ENCODE measurements at places on chromosomes 6 and 20.

- no peak for DNase-seq
Measured at GRCh38 chr6:105220186-105220585, 40.4 kb upstream of the POPDC3 start.

- no peak for DNase-seq
Measured at GRCh38 chr6:139425780-139426179, 51.3 kb upstream of the CITED2 start.

DNA sequence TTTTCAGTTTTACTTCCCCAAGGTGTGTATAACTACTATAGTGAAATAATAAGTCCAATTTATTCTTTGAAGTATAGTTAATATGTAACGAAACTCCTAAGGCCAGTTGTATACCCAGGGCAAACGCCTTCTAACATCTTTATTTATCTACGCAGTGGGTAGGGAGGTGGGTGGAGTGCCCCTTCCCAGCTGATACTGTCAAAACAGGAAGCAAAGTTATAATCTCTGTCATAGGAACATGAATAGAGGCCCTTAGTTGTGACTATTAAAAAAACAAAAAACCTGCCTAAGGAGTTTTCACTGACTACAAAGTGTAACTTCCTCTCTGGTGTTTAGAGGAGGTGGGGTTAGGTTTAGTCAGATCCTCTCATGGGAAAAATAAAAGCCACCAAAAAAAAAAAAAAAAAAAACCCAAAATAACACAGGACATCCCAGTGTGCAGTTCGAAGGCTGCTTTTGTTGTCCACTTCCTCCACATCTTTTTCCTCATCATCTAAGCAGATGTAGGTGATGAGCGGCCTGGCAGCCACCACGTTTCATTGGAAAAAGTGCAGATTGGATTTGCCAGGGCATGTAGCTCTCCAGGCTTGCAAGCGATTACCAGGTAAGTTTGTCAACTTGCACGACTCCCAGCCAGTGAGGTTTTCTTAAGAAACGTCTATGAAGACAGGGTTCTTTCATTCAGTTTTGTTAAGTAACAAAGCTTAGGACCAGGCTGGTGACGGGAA, 58.7 kb downstream of the UTRN start:
- DNase-seq: no peak

GRCh38 chr20:23745247-23745646, 5.5 kb downstream of the CST1 start:
- DNase-seq: no peak

DNA sequence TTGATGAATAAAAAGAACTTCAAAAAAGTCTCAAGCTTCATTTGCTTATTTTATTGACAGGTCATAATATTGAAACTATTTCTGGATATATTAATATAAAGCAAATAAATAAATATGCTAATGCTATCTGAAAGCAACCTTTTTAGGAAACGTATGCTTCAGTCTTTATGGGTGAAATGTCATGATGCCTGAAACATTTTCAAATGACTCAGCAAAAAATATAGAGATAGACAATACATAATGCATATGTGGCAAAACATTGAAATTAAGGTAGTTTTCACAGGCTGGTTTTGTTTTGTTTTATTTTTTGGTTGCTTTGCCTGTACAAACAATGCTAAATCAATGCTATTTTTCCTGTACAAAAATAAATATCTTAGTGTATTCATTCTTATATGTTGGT, 194.4 kb upstream of the PLCB4 start:
- no peak for DNase-seq

GRCh38 chr6:152301021-152301764, 336.0 kb downstream of the SYNE1 start:
- DNase-seq: peak; percentile 84

DNA sequence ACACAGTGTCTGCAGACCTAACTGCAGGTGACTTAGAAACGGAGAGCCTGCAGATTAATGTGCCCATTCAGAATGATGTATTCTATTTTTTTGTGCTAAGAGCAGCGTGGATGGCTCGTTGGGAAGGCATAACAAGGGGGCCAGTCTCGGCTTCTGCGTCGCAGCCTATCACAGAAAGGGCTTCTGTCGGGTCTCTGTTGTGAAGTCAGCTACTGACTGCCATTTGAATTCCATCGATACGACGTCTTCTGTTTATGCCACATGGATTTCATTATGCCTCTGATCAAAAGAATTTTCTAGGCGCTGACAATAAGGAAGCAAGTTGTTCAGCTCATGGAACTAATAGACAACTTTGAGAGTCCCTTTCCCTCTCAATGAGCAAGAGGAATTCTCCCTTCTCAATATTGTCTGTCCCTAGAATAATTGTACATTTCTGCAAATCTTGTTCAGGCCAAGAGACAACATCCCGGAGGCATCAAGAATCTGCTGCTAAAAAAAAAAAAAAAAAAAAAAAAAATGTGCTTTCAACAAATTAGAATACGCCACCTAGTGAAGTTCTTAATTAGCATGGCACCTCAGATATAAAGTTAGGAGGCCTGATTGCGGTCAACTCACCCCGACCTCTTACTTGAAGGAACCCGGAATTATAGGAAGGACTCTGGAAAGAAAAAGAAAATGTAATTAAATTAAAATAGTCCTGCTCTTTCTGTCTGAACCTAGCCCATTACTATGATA, 223.9 kb downstream of the TSHZ2 start:
- no peak for DNase-seq

- DNase-seq: no peak
Measured at GRCh38 chr6:34513646-34514045, 42.5 kb downstream of the SPDEF start.

DNA sequence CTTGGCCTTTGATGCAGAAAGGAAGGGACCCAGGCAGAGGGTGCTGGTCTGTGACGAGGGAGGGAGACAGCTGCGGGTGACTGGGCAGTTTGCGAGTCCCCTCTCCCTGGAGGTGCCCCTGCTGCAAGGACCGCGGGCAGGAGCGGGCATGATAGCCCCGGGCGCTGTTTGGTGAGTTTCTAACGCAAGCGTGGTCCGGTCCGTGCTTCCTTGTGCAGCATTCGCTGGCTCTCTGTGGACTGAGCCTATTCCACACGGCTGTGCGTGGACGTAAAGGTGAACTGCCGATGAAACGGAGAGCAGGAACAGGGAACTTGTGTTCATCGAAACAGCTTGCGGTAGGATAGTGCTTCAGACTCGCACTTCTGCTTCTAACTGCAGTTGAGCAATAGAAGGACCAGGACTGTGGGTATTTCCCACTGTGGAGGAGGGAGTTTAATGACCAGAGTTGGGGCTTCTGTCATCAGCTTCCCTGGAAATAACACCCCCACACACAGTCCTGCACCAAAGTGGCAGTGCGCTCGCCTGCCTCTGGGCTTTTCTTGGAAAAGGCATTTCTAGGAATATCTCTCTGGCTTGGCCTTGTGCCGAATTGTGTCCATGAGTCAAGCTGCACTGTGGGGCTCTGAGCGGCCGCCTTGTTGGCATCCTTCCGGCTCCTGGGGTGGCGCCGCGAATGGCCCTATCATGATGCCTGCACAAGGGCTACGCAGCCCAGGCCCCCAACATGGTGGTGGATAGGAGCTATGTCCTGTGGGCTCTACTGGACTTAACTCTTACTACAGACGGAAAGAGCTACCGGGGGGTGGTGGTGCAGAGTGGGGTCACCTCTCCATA, 48.9 kb downstream of the DUSP22 start:
- DNase-seq: no peak

- no peak for DNase-seq
Measured at GRCh38 chr6:106114492-106114891, 28.4 kb downstream of the PRDM1 start.

GRCh38 chr6:129623008-129623732, 86.8 kb downstream of the ARHGAP18 start:
- no peak for DNase-seq

GRCh38 chr6:167703347-167703746, 123.4 kb upstream of the AFDN start:
- DNase-seq: no peak

- DNase-seq: no peak
Measured at GRCh38 chr20:46735436-46735835, 26.0 kb downstream of the SLC2A10 start.

DNA sequence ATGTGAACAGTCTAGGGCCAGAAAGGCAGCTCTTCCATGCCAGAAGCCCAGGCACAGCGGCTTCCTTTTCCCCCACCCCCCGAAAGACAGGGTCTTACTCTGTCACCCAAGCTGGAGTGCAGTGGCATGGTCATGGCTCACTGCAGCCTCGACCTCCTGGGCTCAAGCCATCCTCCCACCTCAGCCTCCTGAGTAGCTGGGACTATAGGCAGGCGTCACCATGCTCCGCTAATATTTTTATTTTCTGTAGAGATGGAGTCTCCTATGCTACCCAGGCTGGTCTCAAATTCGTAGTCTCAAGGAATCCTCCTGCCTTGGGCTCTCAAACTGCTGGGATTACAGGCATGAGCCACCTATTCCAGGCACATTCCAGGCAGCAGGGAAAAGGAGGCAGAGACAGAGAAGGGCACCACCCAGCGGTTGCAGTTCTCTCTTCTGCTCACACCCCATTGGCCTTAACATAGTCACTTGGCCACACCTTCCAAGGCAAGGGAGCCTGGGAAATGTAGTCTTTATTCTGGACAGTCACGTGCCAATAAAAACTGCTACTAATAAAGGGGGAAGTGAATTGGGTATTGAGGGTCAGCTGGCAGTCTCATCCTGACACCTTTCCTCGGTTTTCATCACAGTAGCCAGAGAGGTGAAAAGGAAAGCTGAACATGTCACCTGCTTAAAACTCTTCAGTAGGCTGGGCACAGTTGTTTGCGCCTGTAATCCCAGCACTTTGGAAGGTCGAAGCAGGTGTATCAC, 205.9 kb downstream of the ZMYND8 start:
- peak; percentile 87 for DNase-seq

DNA sequence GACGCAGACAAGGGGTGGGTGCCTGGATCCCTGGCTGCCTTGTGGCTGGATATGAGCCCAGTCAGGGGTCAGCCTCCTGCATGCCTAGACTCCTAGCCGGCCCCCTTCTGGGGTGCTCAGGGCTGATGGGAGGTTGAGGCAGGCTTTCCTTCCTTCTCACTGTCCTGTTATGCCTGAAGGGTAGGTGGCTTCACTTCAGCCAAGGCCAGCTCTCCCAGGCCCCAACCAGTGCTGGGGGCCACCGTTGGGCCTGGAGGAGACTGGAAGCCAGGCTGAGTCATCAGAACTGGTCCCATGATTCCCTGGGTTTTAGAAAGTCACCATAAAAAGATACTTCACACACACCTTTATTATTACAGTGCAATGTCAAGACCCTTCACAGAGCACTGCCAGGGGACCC, 2.9 kb upstream of the POU5F1 start:
- DNase-seq: peak; percentile 11

DNA sequence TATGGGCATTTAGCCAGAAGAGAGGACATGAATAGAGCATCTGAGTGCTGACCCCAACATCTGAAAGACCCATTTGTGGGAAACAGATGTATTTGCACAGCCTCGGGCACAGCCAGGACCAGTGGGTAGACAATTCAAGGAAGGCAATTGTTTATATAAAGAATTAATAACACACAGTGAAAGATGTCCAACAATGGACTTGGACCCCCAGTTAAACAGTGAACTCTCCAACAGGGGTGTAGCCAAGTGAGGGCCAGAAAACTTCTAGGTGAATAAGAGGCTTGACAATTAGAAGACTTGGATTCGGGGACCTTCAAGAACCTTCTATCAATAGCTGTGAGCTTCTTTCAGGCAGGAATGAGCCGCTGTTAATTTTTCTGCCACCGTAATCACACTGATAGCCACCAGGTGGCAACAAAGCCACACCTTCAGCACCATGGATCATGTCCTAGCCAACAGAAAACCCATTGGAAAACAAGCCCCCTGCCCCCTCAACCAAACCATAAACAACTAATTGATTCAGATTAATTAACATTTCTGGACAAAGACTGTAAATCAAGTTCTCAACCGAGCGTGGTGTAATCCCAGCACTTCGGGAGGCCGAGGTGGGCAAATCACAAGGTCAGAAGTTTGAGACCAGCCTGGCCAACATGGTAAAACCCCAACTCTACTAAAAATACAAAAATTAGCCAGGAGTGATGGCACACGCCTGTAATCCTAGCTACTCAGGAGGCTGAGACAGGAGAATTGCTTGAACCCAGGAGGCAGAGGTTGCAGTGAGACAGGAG, 8.8 kb upstream of the SRSF6 start:
- DNase-seq: peak; percentile 67

DNA sequence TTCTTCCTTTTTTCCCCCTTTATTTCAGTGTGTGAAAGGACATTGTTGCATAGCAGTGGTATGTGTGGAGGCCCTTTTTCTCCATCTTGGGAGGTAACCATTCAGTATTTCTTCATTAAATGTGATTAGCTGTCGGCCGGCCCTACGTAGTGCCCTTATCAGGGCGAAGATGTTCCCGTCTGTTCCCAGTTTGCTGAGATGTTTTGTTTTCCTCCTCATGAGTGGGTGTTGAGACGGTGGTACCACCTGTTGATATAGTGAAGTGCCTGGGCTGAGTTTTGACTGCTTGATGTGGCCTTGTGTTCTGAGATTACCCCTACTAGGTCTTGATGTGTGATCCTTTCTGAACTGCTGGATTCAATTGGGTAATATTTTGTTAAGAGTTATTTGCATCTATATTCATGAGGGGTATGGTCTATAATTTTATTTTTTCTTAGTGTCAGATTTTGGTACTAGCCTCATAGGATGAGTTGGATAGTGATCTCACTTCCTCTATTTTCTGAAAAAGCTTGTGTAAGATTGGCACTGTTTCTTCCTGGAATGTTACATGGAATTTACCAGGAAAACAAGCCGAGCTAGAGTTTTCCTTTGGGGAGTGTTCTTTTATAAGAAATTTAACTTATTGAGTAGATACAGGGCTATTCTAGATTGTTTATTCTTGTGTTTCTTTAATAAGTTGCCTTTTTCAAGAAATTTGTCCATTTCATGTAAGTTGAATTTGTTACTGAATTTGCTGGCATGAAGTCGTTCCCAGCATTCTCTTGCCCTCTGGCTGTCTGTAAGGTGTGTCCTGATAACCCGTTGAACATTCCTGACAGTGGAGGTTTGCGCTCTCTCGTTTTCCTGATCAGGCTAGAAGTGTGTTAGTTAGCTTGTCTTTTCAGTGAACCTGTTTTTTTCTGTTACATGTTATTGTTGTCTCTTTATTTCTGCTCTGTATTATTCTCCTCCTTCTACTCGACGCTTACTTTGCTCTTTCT, 4.3 kb downstream of the MTG2 start:
- DNase-seq: peak; percentile 7

DNA sequence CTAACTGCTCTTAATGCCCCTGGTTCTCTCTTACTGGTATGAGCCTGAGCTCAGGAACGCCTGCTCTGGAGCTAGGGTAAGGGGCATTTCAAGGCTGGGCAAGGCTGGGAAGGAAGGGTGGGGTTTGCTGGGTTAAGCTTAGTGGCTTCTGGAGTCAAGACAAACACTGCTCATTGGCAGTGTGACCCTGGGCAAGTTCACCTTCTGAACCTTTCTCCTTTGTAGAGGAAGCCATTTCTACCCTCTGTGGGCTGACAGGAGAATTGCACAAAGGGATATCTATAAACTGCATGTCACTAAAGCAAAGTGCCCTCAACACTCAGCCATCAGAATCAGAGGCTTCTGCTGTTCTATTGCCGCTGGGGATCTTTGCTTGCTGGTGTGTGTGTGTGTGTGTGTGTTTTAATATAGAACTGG, 20.3 kb upstream of the LRRN4 start:
- peak; percentile 30 for DNase-seq

All from choroid plexus epithelial cell (primary cell).